ENCODE measurements at places on chromosomes 16 and 17. TPM values are rescaled to one million over a fixed set of nuclear protein-coding genes. Genes with fewer than 3 reads are reported as not detected.
A peak's percentile ranks its signal among the peaks of the same experiment; 100 is the strongest.

DNA sequence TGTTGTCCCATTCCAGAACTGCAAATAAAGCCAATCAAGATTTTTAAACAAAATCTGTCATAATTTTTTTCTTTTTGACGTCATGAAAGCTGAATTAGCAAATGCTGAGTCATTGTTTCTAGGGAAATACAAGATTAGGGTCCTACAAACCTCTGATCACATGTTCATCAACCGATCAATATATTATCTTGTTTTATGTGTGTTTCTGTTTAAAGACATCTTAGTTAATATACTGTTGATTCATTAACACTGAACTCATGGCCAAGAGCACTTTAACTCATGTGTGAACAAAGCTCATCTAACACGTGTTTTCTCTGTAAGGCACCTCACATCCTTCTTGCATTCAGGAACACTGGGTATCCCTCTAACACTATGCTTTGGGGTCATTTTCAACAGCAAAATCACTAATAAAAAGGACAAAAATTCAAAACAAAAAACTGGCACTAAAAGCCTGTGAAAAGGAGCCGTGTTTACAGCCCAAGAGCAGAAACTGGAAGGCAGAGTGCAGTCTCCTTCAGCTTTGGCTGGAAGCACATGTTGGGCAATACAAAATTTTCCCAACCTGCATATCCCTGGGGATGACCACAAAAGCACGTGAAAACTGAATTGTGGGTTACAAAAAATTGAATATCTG is 102.5 kb downstream of the PARN start:
- H3K27ac ChIP-seq = peak overlapping the region; percentile 77
- no peaks in the 10 kb centered on the region for H3K36me3 ChIP-seq
- no peaks in the 10 kb centered on the region for H3K27me3 ChIP-seq
- DNase-seq = peak; percentile 84

DNA sequence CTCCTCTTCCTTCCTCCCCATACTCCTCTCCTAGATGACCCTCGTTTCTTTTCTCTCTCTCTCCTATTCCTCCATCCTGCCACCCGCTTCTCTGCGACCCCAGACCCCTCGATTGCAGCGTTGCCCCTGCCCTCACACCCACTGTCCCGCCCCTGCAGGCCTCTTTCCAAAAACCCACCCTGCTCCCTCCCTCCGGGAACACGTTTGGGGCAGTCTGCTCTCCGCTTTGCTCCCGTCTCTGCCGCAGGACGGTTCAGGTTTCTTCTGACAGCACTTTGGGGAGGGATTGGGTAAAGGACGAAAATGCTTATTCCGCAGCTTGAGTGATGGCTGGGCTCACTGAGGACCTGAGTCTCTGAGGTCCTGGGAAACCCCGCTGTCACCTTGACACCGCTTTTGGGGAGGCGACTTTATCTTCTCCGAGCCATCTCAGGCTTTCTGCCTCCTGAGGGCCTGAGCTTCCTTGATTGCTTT is 690 bp downstream of the NDE1 start:
- H3K36me3 ChIP-seq = no peaks in the 10 kb centered on the region
- peak; percentile 65 for DNase-seq
- H3K27me3 ChIP-seq = no peaks in the 10 kb centered on the region
- H3K4me1 ChIP-seq = peaks cover 27% of the 10 kb centered on the region
- peak overlapping the region; percentile 91 for H3K4me3 ChIP-seq

- no peak for DNase-seq
- no peaks in the 10 kb centered on the region for H3K36me3 ChIP-seq
- H3K27ac ChIP-seq = no peak overlapping the region
These were observed 470.9 kb upstream of the SOX9 start for GRCh38 chr17:71649941-71650350.

SNAI3 gene
- not detected for total RNA-seq

GRCh38 chr16:57566436-57566835 is 24.0 kb downstream of the ADGRG5 start:
- peaks cover 4% of the 10 kb centered on the region for H3K27me3 ChIP-seq
- DNase-seq = no peak
- no peaks in the 10 kb centered on the region for H3K4me1 ChIP-seq
- no peaks in the 10 kb centered on the region for H3K36me3 ChIP-seq
- H3K4me3 ChIP-seq = no peak overlapping the region

- no peak overlapping the region for H3K27ac ChIP-seq
- H3K4me3 ChIP-seq = no peak overlapping the region
- H3K4me1 ChIP-seq = no peaks in the 10 kb centered on the region
- no peaks in the 10 kb centered on the region for H3K36me3 ChIP-seq
- DNase-seq = no peak
- no peaks in the 10 kb centered on the region for H3K27me3 ChIP-seq
These were observed 221.6 kb upstream of the DYNLRB2 start for GRCh38 chr16:80319181-80319580.

SCPEP1 gene
- total RNA-seq = 36.0 TPM

HS3ST3B1 gene
- total RNA-seq = 41.9 TPM

OR1A1 gene
- total RNA-seq = not detected

DNA sequence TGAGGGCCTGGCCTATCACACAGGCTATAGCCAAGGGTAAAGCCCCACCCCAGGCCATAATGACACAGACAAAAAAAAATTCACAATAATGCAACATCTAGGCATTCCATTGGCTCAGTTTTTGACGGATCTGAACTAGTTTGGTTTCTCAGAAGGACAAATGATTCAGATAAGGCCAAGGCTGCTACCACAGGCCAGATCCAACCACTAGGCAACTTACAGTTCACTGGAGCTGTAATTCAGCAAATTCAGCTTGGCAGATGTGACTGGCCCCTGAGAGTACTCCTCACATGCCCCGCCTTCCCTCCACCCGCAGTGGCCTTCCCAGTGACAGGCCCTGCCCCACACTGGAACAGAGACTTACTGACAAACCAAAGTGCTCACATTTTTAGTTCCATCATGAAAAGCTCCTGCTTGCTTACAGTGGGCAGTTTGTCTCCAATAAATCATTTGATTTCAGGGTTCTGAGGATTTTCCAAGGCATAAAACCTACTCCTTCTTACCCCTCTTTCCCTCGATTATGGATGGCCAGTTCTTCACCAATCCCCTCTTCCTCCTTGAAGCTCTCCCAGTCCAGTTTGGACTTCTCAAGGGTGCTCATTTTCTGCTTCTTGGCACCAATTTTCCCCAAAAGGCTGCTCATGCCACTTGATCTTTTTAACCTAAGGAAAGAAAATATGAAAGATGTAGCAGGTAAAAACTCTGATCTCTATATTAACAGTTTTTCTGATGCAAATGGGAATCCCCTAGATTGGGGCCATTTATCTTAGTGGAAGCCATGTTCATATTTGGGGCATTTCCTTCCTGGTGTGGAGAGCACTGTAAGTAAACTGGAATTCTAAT is 53.3 kb upstream of the BCAR1 start:
- H3K4me1 ChIP-seq = peaks cover 28% of the 10 kb centered on the region
- H3K36me3 ChIP-seq = no peaks in the 10 kb centered on the region
- H3K27ac ChIP-seq = peak overlapping the region; percentile 99
- peak overlapping the region; percentile 42 for H3K4me3 ChIP-seq
- H3K27me3 ChIP-seq = no peaks in the 10 kb centered on the region
- peak; percentile 93 for DNase-seq

TNK1 gene
- 2.7 TPM for total RNA-seq

CCDC154 gene
- total RNA-seq = not detected

NTN1 gene
- total RNA-seq = 0.11 TPM

DNA sequence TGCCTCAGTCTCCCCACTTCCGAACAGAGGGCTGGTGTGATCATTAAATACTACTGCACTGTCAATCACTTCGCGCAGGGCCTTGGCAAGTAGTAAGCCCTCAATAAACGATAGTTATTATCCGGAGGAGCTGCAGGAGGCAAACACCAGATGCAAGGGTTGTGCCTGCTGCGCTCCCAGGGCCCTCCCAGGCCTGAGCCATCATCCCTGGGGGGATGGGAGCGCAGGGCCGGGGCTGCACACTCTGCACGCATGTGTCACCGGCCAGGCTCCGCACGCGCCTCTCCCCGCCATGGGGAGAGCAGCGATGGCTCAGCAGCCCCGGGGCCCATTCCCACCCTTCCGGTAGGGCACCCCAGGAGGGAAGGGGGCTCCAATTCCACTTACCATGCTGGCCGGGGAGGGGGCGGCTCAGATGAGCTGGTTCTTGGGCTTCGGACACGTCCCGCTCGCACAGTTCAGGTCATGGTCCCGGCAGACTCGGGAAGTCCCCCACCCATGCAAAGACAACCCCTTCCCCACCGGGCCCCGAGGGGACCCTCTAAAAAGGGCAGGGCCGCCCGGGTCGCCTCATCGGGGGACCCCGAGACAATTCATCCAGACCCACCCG is 681 bp downstream of the XPO6 start:
- peaks cover 16% of the 10 kb centered on the region for H3K4me1 ChIP-seq
- peak; percentile 94 for DNase-seq
- H3K27me3 ChIP-seq = no peaks in the 10 kb centered on the region
- H3K27ac ChIP-seq = peak overlapping the region; percentile 81

BRIP1 gene
- total RNA-seq = 4.0 TPM

SGSH gene
- 21.2 TPM for total RNA-seq

GRCh38 chr17:14353861-14354474 is 53.1 kb downstream of the HS3ST3B1 start:
- no peak overlapping the region for H3K27ac ChIP-seq
- H3K4me3 ChIP-seq = no peak overlapping the region
- H3K4me1 ChIP-seq = no peaks in the 10 kb centered on the region
- peaks cover 14% of the 10 kb centered on the region for H3K36me3 ChIP-seq

WWP2 gene
- 19.0 TPM for total RNA-seq

DNA sequence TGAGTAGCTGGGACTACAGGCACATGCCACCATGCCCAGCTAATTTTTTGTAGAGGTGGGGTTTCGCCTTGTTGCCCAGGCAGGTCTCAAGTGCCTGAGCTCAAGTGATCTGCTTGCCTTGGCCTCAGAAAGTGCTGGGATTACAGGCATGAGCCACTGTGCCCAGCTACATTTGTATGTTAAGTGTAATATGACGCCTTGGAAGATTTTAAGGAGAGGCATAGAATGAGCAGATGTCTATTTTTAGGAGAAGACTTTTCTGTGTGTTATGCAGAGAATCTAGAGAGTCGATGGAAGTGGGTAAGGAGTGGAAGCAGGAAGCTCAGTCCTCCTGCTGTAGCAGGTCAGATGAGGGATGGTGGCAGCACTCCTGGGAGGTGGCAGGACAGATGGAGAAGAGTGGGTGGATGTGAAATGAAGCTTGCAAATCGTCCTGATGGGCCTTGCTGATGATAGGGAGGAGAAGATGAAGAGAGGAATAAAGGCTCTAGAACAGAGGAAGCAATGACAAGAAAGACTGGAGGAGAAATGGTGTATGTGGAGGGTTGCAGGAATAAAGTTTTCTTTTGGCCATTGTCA is 125.3 kb downstream of the SHISA6 start:
- no peaks in the 10 kb centered on the region for H3K27me3 ChIP-seq
- H3K36me3 ChIP-seq = no peaks in the 10 kb centered on the region
- H3K4me3 ChIP-seq = no peak overlapping the region
- H3K27ac ChIP-seq = no peak overlapping the region
- no peak for DNase-seq
- H3K4me1 ChIP-seq = no peaks in the 10 kb centered on the region

- no peaks in the 10 kb centered on the region for H3K27me3 ChIP-seq
- H3K4me3 ChIP-seq = no peak overlapping the region
- H3K4me1 ChIP-seq = peaks cover 32% of the 10 kb centered on the region
- H3K36me3 ChIP-seq = no peaks in the 10 kb centered on the region
- H3K27ac ChIP-seq = no peak overlapping the region
These were observed 269.1 kb downstream of the FTO start for GRCh38 chr16:53973021-53973420.

DNA sequence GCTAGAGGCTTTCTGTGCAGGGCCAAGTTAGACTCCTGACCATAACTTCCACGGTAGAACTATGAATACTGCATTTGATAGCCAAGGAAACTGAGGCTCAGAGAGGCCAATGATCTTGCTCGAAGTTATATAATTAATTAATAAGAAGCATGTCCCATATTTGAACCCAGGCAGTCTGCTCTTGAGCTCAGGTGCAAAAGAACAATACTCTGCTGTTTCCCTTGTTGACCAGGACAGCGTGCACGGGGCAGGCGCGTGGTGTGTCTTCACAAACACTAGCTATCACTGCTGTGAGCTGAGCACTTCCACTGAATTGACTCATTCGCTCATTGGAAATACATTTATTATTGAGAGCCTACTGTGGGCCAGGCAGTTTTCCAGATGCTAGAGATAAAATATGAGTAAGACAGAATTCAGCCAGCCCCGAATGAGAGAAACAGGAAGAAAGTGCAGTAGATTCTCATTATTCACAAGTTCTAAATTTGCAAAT is 1.6 kb downstream of the CHD9 start:
- peak overlapping the region; percentile 69 for H3K27ac ChIP-seq
- peak overlapping the region; percentile 75 for H3K4me3 ChIP-seq
- H3K27me3 ChIP-seq = no peaks in the 10 kb centered on the region
- peak; percentile 80 for DNase-seq
- peaks cover 19% of the 10 kb centered on the region for H3K4me1 ChIP-seq

DNA sequence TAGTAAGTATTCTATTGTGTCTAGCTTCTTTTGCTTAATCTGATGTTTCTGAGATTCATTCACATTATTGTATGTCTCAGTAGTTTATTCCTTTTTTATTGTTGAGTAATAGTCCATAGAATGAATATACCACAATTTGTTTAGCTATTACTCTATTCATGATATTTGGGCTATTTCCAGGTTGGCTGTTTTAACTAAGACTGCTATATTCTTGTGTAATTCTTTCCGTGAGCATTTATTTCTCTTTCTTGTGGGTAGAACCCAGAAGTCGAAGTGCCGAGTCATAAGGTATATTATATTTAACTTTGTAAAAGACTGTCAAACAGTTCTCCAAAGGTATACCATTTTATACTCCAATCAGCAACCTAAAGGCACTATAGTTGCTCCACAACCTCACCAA is 160.8 kb downstream of the ANKFN1 start:
- peaks cover 13% of the 10 kb centered on the region for H3K4me1 ChIP-seq
- H3K27me3 ChIP-seq = no peaks in the 10 kb centered on the region
- H3K27ac ChIP-seq = no peak overlapping the region

HLF gene
- total RNA-seq = not detected

DNA sequence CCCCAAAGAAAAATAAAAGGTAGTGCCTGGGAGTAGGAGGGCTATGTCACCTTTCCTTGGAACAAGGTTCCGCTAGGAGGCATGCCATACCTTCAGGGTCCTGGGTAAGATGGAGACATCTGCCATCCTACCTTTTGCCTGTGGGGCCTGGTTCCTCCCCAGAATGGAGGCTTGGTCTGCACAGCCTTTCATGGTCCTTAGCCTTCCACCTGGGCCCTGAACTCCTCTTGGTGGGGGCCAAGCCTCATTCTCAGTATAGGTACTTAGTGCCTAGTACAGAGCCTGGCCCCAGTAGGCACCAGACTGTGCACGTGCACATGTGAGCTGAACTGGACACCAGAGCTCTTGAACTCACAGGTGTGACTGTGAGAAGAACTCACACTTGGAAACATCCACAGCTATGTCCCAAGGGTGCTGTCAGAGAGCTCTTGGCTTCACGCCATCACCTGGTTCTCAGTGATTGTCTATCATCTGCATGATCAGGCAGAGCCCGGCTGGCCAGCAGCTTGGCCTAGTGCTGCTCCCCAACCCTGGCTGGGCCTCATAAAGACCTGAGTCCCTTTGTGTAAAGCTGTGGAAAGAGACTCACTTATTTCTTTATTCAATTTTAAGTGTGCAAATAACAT is 143.2 kb downstream of the SOCS1 start:
- no peak for DNase-seq
- H3K27ac ChIP-seq = no peak overlapping the region
- H3K36me3 ChIP-seq = no peaks in the 10 kb centered on the region
- H3K27me3 ChIP-seq = no peaks in the 10 kb centered on the region

- no peak overlapping the region for H3K27ac ChIP-seq
- H3K36me3 ChIP-seq = no peaks in the 10 kb centered on the region
- H3K4me3 ChIP-seq = no peak overlapping the region
- H3K27me3 ChIP-seq = no peaks in the 10 kb centered on the region
- no peak for DNase-seq
These were observed 46.1 kb upstream of the KCNJ2 start for GRCh38 chr17:70123193-70123592.

CLDN7 gene
- 5.4 TPM for total RNA-seq
